Renal cortical epithelial cell (primary cell): ENCODE measurements at places on chromosomes 3 and 15. TPM values are rescaled to one million over a fixed set of nuclear protein-coding genes. Genes with fewer than 3 reads are reported as not detected.
A peak's percentile ranks its signal among the peaks of the same experiment; 100 is the strongest.

GRCh38 chr15:28967990-28968389 lies 82.2 kb downstream of the APBA2 start:
- no peak for DNase-seq

DNA sequence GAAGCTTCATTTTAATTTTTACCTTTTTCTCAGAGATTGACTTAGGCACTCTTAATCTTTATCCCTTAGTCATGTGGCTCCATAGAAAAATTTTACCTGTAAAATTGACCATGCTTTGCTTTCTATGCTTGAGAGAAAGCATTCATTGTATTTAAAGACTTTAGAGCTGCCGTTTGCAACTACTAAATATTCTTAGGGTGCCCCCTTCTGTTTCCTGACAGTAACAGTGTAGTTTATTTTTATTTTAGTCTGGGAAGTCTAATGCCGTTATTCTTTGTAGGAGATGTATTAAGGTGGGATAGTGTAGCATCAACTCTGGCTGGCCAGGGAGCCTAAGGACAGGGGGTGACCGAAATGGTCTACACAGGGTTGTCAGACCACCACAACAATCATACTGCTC lies 84.5 kb upstream of the SYNPR start:
- DNase-seq, result peak; percentile 11

The SMCO1 gene
- not detected in 2 replicates for total RNA-seq

The ALCAM gene
- total RNA-seq, result 379 and 447 TPM in 2 replicates

The BNC1 gene
- total RNA-seq, result 18.4 and 26.7 TPM in 2 replicates

DNA sequence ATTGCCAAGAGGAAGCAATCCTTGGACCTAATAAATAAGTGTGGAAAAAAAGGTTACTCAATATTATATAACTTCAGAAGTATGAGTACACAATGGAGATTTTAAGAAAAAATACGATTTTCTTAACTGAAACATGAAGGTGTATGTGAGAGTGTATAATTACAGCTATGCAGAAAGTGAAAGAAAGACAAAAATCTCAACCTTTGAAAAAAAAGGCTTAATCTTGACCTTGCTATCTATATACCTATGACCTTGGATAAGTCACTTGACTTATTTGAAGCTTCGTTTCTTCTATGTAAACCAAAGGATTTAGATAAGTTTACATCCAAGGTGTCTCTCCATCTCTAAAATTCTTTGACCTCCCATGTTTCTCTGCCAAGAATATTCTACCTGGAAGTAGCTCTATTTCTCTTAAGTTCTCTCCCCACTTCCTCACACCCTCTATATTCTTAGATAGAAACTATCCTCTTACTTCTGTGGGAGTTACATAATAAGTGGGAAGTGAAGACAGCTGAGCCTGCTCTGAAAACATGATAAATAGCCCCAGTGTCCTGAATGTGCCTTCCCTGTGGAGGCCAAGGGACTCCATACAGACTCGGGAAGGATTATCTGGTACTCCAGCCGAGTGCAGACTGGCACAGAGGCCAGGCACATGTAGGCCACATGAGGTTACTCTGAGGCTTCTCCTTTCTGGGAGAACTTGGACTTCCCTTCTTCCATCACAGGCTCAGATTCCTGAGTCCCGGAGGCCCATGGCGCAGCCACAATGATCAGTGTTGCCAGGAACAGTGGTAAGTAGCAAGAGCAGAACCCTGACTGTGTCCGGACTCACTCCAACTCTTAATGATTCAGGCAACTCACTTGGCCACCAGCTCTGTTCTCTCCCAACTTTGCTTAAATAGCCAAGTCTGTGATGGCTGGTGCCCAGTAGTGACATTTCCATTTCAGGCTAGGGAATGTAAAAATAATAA lies 166.8 kb upstream of the COL8A1 start:
- no peak for DNase-seq

DNA sequence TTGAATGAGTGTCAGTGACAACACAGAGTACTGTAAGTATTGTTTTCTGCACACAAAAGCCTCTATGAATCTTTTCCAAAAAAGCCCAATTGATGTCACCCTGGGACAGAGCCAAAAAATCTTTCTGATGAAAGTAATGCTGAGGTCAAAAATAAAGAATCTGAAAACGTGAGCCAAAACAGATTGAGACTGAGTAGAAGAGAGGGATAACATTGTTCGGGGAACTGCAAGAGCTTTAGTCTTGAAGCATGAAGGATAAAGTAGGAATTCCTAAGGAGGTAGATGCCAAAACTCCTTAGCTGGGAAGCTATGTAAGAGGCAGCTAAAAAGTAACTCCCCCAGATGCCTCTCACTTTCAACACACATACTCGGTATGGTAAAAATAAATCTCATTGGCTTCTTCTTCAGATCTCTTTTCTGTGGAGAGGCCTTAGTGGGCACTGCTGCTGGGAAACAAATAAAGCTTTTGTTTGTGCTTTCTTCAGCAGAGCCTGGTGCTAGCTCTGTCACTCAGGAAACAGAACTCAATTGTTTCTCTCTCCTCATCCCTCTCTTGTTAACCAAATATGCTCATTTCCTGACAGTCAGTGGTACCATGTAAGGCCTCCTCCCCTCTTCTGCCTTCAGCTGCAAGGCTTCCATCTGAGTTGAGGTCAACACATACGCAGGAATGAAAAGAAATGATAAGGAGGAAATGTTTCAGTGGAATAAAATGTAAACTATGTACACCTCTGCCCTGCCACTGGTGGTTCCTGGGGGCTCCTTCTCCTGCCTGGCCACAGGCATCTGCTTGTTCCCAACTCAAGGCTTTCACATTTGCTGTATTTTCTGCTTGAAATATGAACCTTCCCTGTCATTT lies 58.1 kb downstream of the CD200 start:
- peak; percentile 91 for DNase-seq

DNA sequence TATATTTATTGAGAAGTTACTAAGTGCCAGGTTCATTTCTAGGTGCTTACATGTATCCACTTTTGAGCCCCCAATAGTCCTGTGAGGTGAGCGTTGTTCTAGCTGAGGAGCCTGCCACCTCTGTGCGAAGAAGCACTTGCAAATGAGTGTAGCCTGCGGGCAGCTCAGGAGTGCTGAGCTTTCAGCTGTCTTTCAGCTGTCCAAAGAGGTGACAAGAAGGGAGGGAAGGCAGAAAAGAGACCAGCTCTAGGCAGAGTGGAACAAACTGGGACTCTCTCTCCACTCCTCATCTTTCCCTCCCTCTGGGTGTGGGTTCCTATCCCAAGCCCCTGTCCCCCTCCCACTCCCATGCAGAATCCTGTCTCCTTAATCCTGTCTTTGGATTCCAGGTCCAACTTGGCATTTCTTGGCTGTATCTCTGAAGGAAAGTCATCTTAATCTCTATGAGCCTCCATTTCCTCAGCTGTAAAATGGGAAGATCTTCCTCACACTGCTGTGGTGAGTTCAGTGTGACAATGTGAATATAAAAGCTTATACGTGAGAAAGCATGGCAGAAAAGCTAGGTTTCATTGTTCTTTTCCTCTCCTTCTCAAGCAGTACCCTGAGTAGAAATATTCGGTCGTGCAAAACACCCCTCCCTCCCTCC lies 6.7 kb upstream of the SRP14 start:
- no peak for DNase-seq
